Stimulated activated CD4-positive, alpha-beta T cell treated with anti-CD3 and anti-CD28 coated beads, Interleukin-1b, Interleukin-23, amount 100 ng/mL, for 4 hours (primary cell): ENCODE measurements at places on chromosomes 13 and 19.

DNA sequence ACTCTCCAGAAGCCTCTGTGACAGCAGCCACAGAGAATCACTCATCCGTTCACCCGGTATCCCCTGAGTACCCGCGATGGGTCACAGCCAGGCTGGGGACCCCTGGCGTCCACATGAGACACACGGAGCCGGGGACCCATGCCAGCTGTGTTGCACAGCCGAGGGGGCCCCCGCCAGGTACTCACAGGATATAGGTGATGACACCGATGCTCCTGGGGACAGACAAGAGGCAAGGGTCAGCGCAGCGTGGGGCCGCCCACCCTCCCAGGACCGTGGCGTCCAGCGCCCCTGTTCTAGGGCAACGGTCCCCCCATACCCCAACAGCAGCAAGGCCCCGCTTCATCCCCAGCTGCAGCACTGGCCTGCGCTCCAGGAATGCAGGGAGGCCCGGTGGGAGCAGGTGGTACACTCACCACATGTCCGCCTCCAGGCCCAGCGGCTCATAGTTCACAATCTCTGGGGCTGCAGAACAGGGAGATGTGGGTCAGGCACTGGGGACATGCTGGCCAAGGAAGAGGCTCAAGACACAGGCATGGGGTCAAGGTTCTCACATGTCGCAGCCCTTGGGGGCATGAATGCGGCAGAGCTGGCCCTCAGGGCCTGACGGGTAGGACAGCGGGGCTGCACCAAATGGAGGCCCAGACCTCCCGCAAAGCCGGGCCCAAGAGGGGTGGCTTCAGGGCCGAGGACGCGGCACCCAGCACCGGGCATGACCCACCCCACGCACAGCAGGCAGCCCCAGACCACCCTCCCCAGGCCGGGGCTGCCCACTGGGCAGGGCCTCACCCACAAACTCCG is 7.2 kb downstream of the DAPK3 start:
- DNase-seq, result no peak

DNA sequence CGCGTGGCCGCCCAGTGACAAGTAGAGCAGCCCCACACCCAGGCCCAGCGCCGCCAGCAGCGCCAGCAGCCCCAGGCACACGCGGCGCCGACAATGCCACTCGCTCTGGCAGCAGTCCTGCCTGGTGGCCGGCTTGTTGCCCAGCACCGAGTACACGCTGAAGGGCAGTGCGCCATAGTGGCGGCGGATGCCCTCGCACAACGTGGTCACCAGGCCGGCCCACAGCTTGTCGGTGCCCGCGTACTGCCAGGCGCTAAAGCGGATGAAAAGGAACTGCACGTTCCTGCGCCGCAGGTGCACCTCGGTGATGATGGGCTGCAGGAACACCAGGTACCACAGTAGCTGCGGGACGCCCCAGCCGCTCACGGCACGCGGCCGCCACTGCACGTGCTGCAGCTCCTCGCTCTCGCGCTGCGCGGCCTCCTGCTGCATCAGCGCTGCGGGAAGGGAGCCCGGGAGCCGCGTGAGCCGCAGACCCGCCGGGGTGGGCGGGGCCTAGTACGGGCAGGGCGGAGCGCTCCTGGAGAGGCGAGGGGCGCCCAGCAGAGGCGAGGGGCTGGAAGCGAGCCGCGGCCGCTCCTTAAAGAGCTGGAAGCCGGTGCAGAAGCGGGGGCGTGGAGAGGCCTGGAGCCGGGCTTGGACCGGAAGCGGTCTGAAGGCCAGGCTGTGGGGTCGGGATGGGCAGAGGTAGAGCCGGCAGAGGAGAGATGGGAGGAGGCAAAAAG is 7.3 kb downstream of the NKPD1 start:
- DNase-seq, result peak; percentile 30

GRCh38 chr13:99287551-99287950 is 19.6 kb downstream of the GPR183 start:
- no peak for DNase-seq

DNA sequence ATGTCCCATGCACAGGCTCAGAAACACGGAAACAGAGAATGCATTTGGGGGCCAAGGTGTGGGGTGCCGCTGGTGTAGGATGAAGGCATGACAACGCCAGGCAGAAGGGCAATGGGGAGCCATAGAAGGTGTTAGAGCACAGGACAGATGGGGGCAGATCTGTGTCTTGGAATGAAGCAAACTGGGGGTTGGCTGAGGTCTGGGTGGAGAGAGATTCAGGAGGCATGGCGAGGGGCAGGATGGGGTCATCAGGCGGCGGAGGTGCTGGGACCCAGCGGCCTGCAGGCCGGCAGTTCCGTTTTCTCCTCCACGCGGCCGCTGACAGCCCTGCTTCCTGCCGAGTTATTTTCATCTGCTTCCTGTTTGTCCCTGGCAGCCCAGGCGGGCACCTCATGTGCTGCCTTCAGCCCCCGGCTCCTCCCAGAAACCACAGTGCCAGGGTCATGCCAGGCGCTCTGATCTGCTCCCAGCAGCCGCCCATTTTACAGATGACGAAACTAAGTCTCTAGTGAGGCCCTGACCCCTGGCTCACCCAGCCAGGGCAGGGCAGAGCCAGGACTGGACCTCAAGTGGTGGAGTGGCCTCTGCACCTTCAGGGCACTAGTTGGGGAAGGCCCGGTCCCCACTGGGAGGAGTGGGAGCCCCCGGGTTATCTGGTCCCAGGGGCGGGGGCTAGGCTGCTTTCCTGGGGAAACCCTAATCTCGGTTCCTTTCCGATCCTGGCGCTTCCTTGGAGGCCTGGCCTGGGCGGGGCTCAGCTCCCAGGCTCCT is 2.2 kb downstream of the ARHGAP45 start:
- no peak for DNase-seq

DNA sequence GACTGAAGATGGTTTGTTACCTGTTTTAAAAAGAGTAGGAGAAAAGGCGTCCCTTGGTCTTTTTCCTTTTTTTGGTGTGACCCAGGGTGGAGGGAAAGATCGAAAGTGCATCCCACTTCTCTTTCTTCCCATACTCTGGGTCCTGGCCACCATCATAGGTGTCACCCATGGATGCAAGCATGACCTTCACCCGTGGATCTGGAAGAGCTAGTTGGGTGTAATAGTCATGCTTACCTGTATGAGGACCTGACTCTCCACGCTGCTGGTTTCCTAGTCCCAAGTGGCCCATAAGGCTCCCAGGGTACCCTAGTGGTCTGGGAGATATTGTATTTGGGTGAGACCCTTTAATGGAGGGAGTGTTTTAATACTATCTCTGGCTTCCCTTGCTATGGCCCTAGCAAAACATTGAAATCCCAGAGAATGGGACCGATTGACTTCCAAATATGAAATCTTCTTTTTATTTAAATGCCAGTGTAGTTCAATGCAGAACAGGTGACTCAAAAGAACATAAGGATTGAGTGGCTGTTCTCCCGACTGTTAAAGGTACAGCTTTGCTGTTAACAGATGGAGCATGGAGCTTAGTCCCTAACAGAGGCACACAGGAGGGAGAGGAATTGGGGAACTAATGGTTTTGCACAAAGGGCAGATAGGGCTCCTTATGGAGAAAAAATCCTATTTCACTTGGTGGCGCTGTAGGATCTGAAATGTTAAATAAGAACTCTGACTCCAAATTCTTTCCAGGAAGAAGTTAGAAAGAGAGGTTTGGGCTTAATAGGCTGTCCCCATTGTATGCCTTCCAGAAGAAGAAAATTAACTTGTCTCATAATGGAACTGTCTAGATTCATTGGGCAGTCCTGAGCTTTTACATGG is 7.0 kb upstream of the ZNF550 start:
- DNase-seq, result no peak

DNA sequence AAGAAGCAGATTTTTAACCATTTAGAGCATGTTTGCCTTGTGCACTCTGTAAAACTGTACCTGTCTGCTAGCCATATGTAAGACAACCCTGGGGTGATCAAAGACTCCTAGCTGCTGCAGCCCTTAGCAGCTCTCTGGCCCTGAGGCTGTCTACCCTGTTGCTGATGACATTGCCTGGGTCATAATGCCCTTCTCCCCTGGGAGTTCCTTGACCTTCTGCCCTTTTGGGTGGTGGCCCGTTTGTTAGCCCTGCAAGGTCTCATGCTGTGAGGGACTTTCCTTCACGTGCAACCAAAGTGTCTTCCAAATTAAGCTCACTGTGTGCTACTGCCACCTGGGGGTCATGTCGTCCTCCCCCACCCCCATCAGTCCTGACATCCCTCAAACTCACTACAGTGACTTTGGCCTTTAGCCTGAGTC is 7.4 kb downstream of the GPC6 start:
- DNase-seq, result no peak

DNA sequence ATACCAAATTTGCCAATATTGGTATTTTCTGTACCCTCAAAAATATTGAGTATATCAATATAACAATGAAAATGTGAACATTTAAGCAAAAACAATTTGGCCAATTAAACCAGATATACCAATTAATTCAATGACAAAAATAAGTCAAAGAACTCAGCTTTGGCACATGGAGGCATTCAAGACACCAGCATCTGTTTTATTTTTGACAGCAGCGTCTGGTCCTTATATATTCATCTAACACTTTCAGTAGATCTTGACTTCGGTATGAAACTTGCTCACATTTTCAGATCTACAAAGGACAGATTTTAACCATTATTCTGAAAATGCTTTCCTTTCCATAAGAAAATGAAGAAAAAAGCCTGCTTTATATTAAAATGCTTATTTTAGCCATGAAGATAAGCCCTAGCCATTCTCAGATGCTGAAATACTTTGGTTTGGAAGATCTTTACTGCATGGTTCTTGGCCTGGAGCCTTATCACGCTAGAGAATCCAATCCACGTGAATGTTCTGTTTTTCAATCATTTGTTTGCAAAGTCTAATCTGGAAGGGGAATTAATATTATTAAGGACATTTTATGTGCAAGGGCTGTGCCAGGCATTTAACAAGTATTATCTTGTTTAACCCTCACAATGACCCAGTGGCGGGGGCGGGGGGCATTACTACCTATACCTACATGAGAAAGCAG is 132.2 kb downstream of the DLEU7 start:
- DNase-seq, result no peak

DNA sequence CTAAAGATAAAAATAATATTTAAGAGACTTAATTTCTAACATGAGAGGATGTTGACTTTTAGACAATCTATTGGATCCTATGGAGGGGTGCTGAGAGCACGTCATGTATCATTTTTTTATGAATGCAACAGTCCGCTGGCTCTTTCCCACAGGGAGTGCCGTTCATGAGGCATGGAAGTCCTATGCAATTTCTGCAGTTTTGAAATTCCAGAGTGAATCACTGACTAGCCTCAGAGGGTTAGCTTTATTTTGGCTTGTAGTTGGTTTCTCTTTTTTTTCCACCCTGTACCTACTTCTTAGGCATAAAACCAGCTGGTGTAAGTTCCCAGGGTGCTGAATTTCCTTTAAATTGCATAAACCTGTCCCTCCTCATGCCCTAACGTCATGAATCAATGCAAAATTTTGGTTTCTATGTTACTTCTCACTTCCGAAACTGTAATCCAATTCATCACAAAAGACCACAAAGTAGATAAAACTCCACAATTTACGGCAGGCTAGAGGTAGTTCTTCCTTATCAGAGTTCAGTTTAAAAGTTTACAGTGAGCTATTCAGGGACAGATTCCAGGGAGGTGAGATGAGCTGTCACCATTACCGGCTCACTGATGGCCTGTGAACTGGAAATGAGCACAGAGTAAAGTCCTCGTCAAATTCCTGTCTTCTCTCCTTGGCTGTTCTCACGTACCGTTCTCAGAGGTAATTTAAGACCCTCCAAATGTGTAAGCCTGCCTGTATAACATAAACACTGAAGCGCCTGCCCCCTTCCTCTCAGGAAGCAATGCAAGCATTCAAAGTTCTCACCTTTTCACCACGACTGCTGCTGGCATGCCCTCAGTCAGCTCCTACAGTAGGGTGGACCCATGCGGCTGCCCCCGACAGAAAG is 216.6 kb upstream of the SLC10A2 start:
- DNase-seq, result no peak

DNA sequence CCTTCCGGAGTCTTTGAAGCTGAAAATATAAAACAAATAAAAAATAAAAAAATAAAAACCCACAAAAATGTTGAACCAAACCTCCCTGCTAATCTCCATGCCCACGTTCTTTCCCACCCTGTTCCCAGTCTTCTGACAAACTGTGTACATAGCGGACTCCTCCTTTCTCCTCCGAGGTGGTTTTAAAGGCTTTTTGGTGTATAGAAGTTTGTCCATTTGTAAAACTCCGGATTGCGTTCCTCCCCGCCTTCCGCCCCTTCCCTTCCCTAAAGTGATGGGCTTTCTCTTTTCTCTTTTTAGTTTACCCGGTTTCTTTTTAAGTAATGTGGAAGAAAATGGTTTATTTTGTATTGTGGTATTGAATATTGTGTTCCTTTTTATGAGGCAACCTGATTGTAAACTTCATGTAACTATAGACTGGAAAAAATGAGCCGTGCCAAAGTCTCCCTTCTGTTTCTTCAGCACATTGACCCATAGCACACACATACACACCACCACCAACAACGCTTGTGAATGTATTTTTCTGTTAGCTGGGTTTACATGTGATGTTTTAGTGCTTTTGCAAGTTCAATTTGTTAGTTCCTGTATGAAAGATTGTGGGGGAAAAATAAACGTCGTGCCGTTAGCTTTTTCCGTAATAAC is 4.4 kb downstream of the ZIC2 start:
- DNase-seq, result no peak

DNA sequence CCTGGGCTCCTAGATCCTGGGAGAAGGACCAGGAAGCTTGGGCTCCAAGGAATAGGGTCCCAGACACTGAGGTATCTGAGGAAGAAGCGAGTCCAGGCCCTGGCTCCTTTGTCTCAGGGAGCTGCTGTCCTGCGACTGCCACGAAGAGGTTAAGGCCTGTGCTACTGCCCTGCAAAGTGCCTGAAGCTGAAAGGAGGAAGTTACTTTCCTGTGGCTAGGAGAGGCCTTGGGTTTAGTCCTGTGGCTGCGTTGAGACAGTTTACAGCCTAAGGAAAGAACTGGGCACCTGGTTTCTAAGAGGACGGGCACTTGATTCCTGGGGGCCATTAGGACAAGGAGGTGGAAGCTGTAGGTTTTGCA is 2.8 kb downstream of the MYADM start:
- DNase-seq, result no peak

- DNase-seq, result no peak
Measured at GRCh38 chr13:27170221-27170515, 1.4 kb downstream of the USP12 start.

GRCh38 chr13:35927567-35928021 is 203.6 kb downstream of the DCLK1 start:
- DNase-seq, result no peak

- DNase-seq, result no peak
Measured at GRCh38 chr19:1018932-1019615, 1.8 kb downstream of the TMEM259 start.

- no peak for DNase-seq
Measured at GRCh38 chr13:34430294-34430693, 511.8 kb upstream of the NBEA start.

GRCh38 chr13:107882708-107883560 is 332.4 kb downstream of the LIG4 start:
- DNase-seq, result no peak

GRCh38 chr13:79999601-80000000 is 341.3 kb downstream of the SPRY2 start:
- no peak for DNase-seq

GRCh38 chr13:44011036-44011435 is 131.3 kb downstream of the LACC1 start:
- no peak for DNase-seq
